NCI-H187 treated with DMSO at 0.1 percent for 48 hours (cell line): ENCODE measurements at places on chromosomes 7 and 10.

DNA sequence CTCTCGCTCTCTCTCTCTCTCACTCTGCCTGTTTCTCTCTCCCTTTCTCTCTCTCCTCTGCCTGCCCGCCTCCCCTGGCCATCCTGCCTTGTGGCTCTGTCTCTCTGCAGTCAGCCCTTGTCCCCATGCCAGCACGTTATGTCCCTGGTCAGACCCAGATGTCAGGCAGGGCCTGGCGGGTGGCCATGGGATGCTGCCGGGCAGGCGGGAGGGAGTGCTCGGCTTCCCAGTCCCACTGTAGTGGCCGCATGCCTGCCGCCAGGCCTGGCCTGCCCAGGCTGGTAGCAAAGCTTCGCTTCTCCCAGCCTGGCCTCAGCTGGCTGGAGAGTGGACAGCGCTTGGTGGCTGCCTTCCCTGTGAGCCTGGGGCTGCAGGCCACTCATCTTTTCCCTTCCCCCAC, 121.5 kb upstream of the ZNF716 start:
- no peak for DNase-seq

DNA sequence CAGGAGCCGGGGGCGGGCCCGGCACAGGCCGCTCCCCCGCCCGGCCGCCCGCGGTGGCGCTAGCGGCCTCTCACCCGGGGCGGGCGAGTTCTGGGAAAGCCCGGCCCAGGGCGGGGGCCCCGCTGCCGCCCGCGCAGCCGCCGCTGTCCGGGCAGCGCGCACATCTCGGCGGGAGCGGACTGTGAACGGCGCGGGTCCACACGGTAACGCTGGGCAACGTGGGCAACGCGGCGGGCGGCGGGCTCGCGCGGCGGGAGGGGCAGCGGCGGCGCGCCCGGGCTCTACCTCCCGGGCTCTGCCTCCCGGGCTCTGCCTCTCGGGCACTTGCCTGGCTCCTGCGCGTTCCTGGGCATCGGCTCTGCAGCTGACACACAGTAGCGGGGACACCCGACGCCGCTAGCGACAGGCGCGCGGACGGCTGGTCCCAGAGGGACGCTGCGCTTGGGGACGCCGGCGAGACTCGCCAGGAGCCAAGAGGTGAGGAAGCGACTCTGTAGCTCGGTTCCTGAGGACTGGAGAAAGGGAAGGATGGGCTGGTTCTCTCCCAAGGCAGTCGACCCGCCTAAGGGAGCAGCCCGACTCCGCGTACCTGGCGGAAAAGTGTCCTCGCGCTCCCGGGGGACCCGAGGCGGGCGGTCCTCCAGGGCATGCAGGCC, at the start of gene PLCE1:
TSS of gene PLCE1 (plus strand) at position 150 of the 656 bp plus-strand sequence. CDS start 37,116 bp downstream, outside the sequence.
- DNase-seq = no peak

DNA sequence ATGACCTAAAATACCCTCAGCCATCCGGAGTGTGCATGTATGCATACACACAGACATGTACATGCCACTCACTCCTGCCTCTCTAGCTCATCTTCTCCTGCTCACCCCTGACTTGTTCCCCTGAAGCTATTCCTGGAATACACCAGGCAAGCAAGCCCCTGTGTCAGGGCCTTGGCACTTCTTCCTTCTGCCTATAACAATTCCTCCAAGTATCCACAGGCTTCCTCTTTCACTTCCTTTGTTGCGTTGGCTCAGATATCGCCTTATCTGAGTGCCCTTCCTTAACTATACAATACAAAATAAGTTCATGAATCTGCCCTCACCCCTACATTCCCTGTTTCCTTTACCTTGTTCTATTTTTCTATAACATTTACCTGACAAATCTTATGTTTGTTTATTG, 88.8 kb downstream of the NOD1 start:
- no peak for DNase-seq

- no peak for DNase-seq
Observed at GRCh38 chr10:63920926-63921325, 399.7 kb downstream of the REEP3 start.

DNA sequence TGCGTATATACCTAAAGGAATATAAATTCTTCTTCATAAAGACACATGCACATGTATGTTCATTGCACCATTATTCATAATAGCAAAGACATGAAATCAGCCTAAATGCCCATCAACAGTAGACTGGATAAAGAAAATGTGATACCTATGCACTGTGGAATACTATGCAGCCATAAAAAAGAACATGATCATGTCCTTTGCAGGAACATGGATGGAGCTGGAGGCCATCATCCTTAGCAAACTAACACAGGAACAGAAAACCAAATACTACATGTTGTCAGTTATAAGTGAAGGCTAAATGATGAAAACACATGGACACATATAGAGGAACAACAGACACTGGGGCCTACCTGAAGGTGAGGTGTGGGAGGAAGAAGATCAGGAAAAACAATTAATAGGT, 48.7 kb downstream of the GPR37 start:
- no peak for DNase-seq

DNA sequence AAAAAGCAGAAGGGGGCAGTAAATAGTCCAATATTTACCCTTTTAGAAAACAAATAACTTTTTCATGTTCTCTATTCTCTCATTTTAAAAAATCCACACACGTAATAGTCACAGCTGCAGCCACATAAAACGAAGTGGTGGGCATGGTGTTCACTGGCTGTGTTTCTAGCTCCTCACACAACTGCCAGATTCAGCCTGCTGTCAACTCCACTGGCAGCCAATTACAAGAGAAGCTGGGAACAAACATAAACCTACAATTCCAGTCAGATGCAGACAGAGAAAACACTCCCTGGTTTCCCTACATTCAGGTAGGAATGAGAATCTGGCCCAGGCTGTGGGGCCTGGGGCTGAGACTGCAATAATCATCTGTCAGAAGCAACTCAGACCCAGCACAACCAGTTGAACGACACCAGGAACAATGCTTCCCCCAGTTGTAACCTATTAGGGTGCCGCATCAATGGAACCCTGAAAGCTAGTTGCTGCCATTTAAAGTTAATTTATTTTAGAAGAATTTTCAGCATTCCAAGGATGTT, 29.1 kb downstream of the ERCC6 start:
- DNase-seq = no peak

GRCh38 chr10:84261236-84261915, 16.5 kb downstream of the RGR start:
- no peak for DNase-seq

- no peak for DNase-seq
Observed at GRCh38 chr10:127797339-127797738, 60.4 kb downstream of the FOXI2 start.

- no peak for DNase-seq
Observed at GRCh38 chr10:62803724-62804355, 680 bp upstream of the ADO start.

DNA sequence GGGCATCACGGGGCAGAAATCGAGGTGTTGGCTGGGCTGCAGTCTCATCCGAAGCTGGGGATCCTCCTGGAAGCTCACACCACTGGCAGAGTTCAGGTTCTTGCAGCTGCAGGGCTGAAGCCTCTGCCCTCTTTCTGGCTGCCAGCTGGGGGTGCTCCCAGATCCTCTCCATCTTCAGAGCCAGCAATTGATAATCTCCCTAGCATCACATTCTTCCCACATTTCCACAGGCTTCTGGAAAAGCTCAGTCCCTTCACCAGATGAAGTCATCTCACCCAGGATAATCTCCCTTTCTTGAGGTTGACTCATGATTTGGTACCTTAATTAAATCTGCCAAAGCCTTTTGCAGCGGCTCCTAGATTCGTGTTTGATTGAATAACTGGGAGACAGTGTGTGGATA, 55.2 kb downstream of the NRP1 start:
- no peak for DNase-seq

DNA sequence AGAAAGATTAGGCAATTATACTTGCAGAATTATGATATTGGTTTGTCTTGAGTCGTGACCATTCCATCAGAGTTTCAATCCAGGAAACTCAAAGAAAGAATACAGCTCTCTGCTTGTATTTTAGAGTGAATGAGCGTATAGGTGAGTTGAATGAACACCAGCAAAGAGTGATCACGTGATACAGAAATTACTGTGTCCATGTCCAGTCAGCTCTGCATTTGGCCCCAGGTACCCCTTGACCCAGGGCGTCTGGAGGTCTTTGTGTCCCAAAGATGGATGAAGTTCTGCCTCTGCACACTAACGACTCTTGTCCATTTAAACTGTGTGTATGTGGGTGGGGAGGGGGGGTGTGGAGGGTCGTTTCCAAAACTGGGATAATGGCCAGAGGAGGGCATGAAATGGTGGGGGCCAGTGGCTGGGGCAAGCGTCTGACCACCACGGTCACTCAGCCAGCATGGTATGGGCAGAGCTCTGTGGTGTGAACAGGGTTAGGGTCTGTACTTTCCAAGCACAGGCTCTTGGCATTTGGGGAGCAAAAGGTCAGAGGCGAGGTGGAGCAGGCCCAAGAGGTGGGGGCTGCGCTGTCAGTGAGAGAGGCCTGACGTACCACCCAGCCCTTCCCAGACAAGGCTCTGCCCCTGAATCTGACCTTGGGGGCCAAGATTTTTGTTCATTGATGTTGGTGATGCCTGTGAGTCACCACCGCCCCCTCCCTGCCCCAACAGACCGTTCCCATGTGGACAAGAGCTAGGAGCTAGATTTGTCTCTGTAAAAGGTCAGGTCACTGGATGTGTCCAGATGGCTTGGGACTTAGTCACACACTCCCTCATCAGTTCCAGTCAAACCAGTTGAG, 1.4 kb downstream of the PTPRE start:
- no peak for DNase-seq

DNA sequence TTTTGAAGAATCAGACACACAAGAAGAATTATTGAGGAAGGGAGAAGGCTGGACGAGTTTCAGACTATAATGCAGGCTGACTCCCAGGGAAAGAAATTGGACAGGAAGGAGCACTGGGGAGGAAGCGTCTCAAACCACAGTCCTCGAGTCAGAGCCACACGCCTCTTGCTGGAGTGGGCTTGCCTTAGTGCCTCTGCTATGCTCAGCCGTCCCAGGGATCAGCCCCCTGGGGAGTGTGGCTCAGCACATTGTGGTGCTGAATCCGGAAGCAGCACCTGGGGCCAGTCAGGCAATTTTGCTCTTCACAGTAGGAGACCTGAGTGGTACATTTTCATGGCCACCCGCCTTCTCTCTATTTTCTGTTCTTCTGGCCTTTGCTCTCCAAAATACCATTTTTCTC, 67.4 kb upstream of the SLC35G1 start:
- DNase-seq = no peak

GRCh38 chr10:12638781-12639180, 289.4 kb downstream of the CAMK1D start:
- DNase-seq = no peak

GRCh38 chr10:46226900-46227558, 59.8 kb upstream of the ANTXRL start:
- DNase-seq = no peak

GRCh38 chr7:103432712-103433111, 13.3 kb downstream of the SLC26A5 start:
- no peak for DNase-seq

GRCh38 chr7:95246831-95247370, 77.4 kb downstream of the PON1 start:
- peak; percentile 60 for DNase-seq

- no peak for DNase-seq
Observed at GRCh38 chr10:93947524-93947923, 46.2 kb upstream of the PLCE1 start.

GRCh38 chr7:125431349-125431748, 501.7 kb upstream of the POT1 start:
- DNase-seq = no peak

- no peak for DNase-seq
Observed at GRCh38 chr10:67506083-67506756, 189.8 kb downstream of the CTNNA3 start.

DNA sequence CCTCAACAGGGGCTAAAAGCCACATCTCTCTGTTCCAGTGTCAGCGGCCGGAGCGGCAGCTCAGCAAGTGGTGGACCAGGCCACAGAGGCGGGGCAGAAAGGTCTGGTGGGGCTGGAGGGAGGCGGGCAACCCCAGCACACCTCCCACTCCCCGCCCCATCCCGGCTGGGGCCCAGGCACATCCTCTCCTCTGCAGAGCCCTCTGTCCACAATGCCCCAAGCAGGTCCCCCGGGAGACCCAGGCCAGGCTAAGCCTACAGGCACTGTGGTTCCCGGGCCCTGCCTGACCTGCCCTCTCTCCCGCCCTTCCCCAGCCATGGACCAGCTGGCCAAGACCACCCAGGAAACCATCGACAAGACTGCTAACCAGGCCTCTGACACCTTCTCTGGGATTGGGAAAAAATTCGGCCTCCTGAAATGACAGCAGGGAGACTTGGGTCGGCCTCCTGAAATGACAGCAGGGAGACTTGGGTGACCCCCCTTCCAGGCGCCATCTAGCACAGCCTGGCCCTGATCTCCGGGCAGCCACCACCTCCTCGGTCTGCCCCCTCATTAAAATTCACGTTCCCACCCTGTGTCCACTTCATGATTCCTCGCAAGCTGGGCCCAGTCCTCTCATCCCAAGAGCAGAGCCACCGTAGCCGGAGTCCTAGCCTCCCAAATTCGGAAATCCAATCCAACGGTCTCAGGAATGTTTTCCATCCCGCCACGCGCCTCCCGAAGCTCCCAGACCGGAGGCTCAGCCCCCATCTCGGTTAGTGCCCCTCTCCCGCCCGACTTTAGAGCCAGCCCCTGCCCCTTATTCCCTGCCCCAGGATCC, 2.1 kb downstream of the ADIRF start:
- no peak for DNase-seq

DNA sequence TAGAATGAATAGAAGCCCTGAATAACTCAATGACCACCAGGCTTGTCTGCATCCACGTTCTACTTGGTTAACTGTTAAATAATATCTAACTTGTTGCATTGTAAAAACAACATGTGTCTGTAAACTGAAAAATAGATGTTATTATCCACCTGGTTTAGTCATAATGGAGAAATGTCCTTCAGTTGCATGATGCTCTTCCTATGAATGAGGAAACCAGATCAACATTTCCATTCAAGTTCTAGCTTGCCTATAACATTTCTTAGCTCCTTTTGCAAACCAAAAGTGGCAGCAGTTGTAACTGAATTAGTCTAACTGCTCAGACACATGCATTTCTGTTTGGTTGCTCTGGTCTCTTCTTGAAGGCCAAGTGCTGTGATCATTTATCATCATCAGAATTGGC, 62.9 kb upstream of the BET1 start:
- DNase-seq = no peak
